ENCODE measurements at places on chromosomes 11 and 22.

GRCh38 chr11:36278531-36279282 is 10.5 kb downstream of the COMMD9 start:
- no peak for DNase-seq

DNA sequence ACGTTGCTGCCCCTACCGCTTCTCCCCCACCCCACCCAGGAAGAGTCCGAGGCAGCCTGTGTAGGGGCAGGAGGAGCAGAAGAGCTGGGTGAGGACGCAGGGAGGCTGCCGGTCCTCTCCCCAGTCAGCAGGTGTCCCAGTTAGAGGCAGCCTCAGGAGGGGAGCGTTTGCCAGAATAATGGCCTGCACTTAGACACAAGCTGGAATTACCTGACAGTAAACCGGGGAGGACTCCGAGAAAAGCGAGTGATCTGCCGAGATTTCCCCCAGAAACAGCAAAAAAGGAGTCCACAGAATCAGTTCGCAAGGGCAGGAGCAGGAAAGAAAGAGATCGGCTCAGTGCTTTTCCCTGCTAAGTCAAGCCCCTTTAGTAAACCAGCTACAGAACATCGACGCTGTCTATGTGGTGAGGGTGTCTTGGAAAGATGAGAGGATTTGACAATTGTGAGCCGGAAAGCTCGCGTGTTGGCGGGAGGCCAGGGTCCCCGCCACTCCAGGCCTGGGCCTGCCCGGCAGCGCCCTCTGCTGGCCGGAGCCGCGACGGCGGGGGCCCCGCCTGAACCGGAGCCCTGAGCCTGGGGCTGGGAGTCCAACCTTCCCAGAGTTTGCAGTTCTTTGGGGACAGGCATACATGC is 17.7 kb upstream of the THRSP start:
- DNase-seq, result no peak

- no peak for DNase-seq
These were observed 3.8 kb upstream of the RNF141 start for GRCh38 chr11:10544491-10545465.

DNA sequence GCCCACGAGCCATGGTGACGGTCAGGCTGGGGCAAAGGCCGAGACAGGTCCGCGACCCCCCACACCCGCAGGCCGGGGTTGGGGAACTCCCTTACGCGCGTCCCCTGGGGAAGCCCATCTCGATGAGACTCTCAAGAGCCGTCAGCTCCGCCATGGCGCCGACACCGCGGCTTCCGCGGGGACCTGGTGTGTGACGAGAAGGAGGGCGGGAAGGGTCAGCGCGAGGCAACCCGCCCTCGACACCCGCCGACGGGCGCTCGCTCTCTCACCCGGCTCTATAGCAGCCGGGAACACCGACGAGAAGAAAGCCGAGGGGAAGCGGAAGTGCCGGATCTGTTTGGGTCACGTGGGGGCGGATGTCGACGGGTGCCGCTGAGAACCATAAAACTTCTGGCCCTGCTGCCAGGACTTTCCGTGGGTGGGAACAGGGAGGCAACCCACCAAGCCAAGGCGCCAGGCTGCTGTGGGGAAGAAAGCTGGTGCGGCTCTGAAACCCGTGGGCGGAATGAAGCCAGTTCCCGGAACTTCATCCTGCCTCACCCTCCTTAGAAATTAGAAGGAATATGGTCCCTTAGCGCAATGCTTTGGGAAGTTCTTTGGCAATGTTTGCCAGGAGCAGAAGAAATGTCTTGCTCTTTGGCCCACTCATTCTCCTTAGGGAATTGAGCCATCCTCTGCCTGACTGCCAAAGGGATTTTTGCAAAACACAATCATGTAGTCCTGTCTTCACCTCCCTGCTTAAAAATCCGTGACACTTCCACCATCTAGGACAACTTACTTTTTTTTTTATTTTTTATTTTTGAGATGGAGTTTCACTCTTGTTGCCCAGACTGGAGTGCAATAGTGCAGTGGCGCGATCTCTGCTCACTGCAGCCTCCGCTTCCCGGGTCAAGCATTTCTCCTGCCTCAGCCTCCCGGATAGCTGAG is at the start of gene UBXN1:
Gene UBXN1 (minus strand): TSS at position 304 of the 927 bp plus-strand sequence. CDS start 150 bp downstream, at position 154.
- DNase-seq, result peak; percentile 66

GRCh38 chr11:35248558-35249323 is 109.8 kb downstream of the CD44 start:
- no peak for DNase-seq

GRCh38 chr11:63761188-63761587 is 7.4 kb downstream of the ZFTA start:
- DNase-seq, result no peak

DNA sequence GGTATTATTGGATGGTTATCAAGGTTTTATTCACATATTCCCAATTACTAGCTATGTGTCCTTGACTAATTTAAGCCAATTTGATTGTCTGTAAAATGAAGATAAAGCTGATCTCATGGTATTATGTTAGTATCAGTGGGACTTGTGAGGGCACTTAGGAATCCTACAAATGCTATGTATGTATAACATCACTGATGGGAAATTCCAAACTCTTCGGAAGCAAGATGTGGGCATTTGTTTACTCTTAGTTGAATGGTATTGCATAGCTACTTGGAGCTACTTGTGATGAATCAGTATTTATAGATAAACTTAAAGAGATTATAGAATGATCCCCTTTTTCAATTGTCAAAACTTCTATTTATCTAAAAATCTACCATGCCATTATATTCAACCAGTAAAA is 239.9 kb downstream of the CNTN5 start:
- DNase-seq, result no peak

DNA sequence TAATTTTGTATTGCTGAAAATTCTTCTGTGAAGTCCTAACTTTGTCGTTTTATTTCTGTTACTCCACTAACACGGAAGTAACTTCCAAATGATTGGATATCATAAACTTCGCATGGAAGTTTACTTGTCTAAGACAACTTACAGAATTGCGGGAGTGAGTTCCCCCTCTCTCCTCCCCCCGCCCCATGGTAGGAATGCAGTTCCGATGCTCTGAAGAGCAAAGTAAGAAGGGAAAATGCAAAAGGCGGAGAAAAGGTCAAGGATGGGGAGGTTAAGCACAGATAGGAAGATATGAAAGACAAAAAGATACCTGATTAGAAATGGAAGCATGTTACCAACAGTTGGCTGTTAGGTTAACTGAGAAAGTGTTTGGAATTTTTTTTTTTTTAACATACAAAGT is 1.3 kb downstream of the EIF3M start:
- no peak for DNase-seq

DNA sequence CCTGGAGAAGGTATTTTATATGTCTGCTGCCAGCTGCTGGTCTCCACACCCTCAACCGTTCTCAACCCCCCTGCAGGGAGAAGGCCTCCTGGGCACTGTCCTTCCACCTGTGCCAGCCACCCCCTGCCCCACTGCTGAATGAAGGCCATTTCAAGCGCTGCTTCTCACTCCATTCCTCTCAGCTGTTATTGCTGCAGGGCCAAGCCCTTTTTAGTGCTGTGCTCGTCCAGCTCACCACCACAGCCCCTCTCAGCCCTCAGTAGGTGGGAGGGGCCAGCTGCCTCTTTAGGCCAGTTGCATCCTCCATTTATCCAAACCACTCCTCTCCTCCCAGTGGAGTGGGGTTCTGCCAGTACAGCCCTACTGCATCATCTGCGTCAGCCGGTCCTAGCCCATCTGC is 1.8 kb upstream of the WBP2NL start:
- no peak for DNase-seq

DNA sequence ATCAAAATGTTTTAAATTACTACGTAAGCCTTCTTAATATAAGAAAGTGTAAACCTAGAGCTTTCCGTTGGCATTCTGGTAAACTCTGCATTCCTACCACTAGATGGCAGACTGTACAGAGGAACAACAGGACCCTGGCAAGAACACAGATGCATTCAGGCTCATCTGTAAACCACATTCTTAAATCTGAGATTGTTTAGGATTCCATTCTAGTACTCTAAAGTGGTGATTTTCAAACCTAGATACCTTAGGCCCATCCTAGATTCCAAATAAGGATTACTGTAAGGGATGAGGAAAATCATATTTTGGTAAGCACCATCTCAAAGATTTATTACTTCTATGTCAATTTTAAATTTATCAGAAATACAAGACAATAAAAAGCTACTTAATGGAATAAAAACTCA is 26.9 kb downstream of the PICALM start:
- DNase-seq, result peak; percentile 88

GRCh38 chr11:126212089-126212660 is 593 bp downstream of the FAM118B start:
- DNase-seq, result no peak

DNA sequence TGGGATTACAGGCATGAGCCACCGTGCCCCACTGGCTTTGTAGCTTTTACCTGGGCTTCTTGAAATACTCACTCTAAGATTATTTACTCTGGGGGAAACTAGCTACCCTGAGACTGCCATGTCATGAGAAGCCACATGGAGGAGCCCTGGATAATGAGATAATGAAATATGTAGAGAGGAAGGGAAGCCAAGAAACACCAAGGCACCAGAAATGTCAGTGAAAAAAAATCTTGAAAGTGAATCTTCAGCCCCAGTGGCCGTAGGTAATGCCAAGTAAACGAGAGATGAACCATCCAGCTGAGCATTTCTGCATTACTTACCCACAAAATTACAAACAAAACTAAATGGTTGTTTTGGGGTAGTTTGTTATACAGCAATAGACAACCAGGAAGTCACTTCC is 125.6 kb downstream of the APIP start:
- no peak for DNase-seq

GRCh38 chr11:76935042-76935441 is 74.3 kb downstream of the ACER3 start:
- no peak for DNase-seq

DNA sequence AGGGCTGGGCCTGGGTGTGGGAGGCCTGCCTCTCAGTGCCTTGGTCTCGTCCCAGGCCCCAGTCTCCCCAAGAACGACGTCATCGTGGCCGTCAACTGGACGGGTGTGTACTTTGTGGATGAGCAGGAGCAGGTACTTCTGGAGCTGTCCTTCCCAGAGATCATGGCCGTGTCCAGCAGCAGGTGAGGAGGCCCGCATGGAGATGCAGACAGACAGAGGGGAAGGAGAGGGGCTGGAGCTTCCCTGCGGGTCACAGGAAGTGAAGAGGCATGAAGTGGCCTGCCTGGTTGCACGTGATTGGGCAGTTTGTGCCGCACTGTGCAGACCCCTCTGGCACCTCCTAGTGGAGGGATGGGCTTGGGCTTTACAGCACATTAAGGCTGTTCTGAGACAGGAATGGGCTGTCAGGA is 70.4 kb downstream of the MYO7A start:
- DNase-seq, result no peak

GRCh38 chr22:28594797-28595462 is 84.7 kb downstream of the TTC28 start:
- peak; percentile 23 for DNase-seq

- DNase-seq, result no peak
These were observed 551.9 kb upstream of the KIRREL3 start for GRCh38 chr11:127552446-127552845.

DNA sequence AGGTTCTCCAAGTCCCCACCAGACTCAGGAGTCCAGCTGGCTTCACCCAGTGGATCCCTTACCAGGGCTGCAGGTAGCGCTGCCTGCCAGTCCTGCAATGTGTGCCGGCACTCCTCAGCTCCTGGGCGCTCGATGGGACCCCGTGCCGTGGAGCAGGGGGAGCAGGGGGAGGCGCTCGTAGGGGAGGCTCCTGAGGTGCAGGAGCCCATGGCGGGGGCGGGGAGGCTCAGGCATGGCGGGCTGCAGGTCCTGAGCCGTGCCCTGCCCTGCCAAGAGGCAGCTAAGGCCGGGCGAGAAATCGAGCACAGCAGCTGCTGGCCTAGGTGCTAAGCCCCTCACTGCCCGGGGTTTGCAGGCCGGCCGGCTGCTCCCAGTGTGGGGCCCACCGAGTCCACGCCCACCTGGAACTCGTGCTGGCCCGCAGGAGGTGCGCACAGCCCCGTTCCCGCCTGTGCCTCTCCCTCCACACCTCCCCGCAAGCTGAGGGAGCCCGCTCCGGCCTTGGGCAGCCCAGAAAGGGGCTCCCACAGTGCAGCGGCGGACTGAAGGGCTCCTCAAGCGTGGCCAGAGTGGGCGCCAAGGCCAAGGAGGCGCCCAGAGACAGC is 792.9 kb upstream of the CCDC179 start:
- no peak for DNase-seq

DNA sequence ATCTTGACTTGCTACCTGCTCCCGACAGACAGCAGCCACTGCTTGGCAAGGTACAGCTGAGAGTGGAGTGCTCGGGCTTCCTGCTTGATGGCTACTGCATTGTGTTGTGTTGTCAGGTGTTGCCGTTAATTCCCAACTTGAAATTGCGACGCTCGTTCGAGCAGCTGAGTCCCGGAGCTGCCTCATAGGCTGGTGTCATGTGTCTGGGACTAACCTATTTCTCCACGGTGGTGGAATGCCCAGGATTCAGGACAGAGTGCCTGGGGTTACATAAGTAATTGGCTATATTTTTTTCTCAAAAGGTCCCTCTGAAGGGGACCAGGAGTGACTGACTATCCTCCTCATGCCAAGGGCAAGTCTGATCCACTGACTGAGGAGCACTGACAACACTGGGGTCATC is 18.5 kb downstream of the COMMD9 start:
- DNase-seq, result no peak

DNA sequence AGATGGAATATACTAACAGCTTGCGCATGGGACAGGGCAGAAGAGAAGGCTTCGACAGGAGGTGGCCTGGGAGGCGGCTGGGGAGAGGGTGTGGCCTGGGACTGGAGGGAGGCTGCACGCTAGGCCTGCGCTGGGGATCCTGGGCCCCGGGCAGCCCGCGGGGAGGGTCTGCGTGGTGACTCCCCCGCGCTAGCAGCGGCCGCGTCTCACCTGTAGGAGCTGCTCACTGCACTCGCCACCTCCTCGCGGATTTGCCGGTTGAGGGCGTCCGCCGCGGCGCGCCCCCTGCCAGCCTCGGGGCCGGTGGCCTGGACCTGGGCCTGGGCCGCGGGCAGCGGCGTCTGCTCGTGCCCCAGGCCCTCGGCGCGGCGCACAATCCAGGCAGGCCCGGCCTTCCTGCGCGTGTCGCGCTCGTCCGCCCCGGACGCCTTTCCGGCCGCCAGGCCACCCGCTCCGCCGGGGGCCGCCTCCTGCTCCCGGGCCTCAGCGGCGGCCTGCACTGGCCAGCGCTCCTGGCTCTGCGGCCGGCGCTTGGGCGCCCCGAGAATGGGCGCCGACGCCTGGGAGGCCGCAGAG is 1.5 kb downstream of the MAP6 start:
- DNase-seq, result no peak

DNA sequence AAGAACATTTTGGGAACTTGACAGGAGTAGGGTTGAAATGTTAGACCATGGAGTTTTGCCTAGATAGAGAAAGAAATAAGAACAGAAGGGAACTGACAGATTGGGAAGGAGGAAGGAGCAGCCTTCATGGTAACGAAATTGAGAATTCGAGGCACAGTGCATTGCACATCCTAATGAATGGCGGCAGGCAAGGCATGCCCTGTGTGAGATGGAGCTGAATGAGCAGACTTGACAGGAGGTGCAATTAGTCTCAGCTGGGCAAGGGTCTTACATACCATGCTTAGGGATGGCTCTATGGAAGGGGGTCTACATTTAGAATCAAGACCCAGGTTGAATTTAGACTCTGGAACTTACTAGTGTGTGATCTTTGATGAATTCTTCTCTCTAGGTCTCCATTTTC is 25.0 kb upstream of the NTM start:
- DNase-seq, result no peak

GRCh38 chr11:69840371-69841169 is 21.4 kb upstream of the FGF3 start:
- DNase-seq, result no peak

Measured in AG04450 (cell line).